ENCODE measurements at places on chromosomes 12 and 14.

GRCh38 chr14:94460631-94461416 is 8.2 kb upstream of the SERPINA11 start:
- no peak for DNase-seq

GRCh38 chr12:29547864-29548263 is 50.4 kb upstream of the OVCH1 start:
- DNase-seq: no peak

DNA sequence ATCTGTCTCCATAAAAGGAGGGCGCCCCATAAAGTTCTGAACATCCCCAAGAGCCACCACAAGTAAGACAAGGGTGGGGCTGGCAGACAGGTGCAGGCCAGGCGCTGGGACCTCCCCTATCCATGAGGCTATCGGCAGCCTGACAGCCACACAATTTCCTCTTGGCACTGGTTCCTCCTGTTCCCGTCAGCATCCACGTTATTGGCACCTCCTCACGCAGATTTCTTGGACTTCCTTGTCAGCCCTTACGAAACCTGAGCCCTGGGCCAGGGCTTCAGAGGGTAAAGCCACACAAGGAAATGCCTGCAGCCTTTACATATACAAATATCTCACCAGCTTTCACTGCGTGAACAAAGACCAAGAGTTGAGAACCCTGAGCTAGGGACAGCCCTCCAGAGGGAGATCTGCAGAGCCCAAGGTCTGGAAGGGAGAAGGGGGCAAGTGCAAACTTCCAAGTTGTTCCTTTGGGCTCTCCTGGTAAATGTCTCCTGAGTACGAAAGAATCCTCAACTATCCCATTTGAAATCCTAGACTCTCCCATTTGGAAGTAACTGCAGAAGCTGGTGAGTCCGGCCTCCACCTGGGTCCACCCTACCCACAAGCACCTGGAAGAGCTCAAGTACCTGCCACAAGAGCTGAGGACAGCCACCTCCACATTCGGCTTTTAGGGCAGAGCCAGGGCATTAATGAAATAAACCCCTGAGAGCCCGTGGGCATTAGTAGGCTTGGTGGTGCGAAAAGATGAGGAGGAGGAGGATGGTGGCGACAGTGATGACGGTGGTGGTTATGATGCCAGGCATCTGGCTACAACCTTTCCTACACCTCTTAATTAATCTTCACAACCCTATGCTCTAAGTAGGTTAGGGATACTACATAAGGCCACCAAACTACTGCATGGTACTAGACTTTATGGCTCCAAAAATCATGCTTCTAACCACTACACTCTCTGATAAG is 5.5 kb upstream of the TC2N start:
- DNase-seq: no peak

- DNase-seq: no peak
Measured at GRCh38 chr12:115990241-115990640, 287.3 kb downstream of the MED13L start.

DNA sequence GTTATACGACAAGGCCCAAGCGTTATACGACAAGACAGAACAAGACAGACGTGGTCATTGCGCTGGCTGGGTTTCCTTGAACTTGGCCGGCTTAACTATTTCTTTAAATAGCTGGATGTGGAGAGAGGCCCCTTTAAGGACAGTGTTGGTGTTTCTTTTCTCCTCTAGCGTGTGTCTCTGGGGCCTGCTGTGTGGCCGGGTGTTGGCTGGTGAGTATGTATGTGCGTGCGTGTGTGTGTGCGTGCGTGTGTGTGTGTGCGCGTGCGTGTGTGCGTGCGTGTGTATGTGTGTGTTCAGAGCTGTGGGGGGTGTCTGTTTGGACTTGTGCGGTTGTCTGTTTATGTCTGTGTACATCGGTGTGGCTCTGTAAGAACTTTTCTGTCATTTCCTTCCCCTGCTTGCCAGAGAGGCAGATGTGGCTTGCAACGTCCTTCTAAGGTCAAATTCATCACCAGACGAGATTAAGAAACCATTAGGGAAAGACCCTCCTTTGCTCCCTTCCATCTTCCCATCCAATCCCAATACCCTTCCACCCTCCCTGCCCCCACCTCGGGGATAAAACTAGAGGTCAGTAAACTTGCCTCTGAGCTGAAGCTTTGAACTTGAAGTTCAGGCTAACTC is 78.6 kb upstream of the TBX3 start:
- DNase-seq: no peak

GRCh38 chr12:65294641-65295262 is 16.3 kb downstream of the MSRB3 start:
- DNase-seq: no peak

DNA sequence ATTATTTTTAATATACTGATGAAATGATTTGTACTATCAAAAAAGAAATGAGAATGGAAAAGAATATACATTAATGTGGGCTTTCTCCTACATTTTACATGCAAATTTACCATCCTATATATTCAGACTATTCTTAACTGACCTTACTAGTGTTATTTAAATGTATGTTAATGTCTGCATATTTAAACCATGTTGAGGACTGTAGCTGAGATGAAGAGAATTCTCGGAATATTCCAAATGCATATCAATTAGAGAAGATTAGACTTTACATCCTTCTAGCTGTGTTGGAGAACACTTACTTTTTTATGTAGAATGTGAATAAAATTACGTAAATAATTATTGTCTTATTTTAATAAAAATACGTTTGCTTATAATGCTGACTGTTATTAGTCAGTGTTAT is 990.1 kb upstream of the LRFN5 start:
- DNase-seq: no peak

DNA sequence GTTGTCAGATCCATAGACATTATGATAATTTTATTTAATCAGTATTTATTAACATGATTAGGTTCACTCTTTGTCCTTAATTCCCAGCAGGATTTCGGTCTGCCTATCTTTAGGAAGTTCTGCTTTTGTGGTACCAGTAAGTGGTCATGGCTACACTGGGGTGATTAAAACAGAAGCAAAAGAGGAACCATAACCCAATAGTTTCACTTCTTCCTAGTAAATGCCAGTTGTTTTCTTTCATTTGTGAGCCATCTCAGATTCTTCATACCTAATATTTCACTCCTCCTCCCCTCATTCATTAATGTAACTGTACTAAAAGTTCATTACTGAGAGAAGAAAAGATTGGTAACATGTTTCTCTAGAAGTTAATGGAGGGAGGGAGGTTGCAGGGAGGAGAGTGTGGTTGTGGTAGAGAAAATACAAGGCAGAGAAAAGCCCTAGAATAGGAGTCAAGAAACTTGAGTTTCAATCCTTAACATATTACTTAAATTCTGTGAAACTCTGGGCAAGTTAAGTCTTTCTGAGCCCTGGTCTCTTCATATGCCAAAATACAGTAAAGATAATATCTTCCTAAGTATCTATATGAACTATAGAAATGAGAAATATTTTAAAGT is 101.2 kb downstream of the PEBP1 start:
- no peak for DNase-seq
